ENCODE measurements at places on chromosomes 5 and 9.
A peak's percentile ranks its signal among the peaks of the same experiment; 100 is the strongest.

DNA sequence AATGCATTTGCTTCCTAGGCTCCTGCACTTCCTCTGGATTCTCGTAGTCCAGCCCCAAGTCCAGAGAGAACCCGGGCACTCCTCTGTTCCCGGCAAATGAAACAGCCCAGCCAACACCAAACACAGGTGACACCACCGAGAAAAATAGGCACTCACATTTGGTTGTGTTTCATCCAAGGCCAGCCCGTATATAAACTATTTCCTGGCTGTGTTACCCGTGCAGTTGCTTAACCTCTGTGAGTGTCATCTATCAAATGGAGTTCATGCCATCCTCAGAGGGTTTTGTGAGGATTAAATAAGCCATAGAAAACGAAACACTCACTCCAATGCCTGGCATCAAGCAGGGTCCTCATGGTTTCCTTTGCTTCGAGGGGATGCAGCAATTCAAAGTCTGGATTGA lies 115.2 kb downstream of the BOD1 start:
- no peak for DNase-seq

GRCh38 chr5:1386274-1386717 lies 41.4 kb upstream of the CLPTM1L start:
- peak; percentile 17 for DNase-seq

DNA sequence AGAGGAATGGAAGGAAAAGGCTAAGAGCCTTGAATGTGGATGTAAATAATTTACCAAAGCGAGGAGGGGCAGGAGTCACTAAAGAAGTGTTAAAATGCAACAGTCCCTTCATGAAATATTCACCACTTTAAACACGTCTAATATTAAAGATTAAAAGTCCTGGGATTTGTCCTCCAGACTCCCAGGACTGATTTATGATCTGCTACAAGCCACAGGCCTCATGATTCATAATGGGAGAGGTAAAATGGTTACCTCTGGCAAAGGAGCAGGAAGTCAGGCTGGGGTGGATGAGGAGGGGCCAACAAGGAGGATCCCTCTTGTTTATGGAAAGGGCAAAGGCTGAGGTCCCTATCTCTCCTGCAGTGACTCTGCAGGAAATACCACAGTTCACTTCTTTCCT lies 292.4 kb downstream of the TRIM32 start:
- DNase-seq, result no peak

GRCh38 chr9:34179213-34180136 lies 632 bp downstream of the UBAP1 start:
- no peak for DNase-seq

DNA sequence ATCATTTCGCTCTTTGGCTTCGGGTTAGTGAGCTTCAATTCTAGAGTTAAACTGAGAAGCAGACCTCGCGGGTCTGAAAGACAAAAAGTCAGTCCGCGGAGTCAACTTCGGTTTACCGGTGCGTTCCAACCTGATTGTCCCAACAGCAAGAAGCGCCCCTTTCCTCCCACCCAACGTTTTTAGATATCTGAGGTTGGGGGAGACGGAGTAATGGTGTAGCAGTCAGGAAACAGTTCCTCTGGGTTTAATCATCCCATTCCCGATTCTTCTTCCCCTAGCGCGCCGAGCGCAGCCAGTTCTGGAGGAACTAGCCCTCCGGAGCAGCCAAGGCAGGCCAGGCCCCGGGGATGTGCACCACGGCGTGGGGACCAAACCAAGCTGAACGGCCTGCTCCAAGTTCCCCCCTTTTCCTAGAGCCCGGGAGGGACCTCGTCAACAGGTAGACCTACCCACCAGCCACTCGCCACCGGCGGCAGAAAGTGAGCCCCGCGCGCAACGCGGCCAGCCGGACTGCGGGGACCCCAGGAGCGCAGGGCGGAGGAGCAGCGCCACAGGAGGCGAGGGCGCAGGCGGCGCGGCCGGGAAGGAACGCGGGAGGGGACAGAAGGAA lies 622 bp upstream of the ISL1 start:
- no peak for DNase-seq

DNA sequence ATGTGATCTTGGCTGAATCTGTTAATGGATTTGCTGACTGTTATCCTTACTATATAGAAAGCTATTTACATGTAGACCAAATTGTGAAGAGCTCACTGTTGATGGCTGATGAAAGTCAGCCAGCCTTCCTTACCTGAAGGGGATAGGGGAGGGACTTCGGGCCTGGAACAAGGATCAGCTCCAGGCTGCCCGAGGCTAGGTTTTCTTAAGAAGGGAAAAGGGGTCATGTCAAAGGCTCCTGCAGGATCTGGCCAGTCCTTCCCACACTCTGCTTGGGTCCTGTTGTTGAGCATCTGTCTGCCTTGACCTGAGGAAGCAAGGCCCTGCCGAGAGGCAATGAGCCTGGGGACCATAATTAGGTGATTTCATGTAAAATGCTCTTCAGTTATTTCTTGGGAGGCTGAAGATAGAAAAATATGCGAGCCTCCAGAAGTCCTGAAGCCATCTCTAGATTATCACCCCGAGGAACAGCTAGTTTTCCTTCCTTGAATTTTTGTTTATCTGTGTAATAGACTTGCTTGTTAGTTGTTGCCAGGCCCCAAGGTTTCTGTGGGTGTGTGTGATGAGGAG lies 261.4 kb downstream of the PDZD2 start:
- DNase-seq, result no peak

GRCh38 chr5:138370537-138370936 lies 18.1 kb downstream of the KDM3B start:
- DNase-seq, result no peak

DNA sequence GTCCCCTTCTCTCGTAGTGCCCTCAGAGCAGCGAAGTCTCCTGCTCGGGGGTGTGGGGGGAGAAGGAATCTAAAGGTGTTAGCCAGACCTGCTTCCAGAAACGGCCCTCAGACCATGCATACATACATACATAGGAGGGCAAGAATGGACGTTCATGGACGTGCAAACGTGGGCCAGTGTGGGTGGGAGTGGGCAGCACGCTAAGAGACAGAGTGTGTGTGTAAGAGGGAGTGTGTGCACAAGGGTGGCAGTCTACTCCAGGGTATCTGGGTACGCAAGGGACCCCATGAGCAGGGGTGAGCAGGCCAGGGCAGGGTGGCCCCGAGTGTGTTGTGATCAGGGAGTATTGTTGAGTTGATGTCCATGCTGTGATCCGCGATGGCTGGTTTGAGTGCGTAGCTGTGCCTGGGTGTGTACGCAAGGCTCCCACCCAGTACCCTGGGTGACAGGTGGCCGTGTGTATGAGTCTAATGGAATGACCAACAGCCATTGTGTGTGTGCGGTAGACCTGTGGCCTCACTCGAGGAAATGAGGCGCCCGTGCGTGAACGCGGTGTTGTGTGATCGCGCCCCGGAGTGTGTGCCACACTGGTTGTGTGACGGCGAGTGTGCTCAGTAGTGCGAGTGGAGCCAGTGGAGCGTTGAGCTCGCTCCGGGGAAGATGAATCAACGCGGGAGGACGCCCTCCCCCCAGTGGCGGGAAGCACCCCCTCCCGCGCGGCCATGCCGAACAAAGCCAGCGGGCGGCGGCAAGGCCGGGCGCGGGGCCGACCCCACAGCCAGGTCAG lies 826 bp downstream of the GPRIN1 start:
- no peak for DNase-seq

DNA sequence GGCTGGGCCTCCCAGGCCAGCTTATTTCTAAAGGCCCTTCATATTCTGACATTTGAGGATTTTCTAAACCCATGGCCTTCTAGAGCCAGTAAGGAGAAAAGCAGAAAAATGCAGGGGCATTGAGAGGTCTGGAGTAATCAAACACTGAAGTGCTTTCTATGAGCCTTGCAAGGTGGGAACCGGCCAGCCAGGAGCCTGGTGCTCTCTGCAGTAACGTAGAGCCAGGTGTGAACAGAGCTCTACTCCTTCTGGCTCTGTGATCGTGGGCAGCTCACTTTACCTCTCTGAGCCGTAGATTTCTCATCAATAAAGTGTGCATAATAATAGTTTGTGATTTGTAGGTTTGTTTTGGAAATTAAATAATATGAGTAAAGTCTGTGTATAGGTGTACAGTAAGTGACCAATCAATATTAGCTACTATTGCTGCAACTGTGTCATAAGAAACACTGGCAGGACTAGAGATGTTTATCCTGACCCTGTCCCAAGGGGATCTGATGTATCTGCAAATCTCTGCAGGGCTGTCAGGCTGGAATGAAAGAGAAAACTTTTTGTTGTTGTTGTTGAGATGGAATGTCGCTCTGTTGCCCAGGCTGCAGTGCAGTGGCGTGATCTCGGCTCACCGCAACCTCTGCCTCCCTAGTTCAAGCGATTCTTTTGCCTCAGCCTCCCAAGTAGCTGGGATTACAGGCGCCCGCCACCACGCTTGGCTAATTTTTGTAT lies 2.7 kb downstream of the SYNPO start:
- DNase-seq, result no peak

GRCh38 chr5:143314099-143314498 lies 89.4 kb downstream of the NR3C1 start:
- no peak for DNase-seq

DNA sequence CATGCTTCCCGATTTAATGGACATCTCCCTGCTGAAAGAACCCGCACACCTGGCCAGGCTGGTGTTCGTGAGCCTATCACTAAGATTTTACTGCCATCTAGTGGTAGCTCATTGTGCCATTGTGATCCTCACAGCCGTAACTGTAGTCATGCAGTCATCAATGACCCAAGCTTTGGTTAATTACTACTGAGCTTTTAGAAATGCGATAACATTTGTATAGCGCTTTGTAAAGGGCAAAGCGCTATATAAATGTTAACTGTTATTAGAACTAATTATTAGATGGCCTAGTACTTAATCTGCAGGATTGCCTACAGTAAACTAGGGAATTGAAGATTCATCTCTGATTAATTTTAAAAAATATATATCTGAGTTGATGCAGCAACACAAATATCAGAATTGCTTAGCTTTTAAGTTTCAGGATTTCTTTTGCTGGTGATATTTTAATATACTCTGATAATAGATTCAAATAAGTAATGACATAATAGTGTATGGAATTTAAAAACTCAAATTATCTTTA lies 90.2 kb downstream of the HACD4 start:
- peak; percentile 17 for DNase-seq

- no peak for DNase-seq
Observed at GRCh38 chr9:84780385-84780784, 110.9 kb downstream of the NTRK2 start.

DNA sequence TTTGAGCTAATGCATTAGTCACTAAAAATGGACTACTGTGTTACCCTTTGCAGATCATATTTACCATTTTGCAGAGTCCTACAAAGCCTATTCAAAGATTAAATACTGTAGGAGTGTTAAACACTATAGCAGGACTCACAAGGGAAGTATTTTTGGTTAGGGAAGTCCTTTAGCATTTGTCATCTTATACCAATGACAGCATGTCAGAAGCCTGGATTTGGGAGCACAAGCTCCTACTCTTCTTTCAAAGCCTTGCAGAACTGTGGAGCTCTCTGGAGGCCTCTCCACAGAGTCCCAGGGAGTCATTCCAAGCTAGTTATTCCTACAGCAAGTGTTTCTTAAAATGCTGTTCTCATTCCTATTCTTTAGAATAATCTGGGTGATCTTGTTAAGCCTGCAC lies 288.8 kb downstream of the PIK3R1 start:
- DNase-seq, result no peak

GRCh38 chr9:137027369-137028262 lies at the start of gene ABCA2:
ABCA2 (minus strand) TSS chr9:137028237; CDS start chr9:137028140, 97 bp downstream.
- DNase-seq, result no peak

DNA sequence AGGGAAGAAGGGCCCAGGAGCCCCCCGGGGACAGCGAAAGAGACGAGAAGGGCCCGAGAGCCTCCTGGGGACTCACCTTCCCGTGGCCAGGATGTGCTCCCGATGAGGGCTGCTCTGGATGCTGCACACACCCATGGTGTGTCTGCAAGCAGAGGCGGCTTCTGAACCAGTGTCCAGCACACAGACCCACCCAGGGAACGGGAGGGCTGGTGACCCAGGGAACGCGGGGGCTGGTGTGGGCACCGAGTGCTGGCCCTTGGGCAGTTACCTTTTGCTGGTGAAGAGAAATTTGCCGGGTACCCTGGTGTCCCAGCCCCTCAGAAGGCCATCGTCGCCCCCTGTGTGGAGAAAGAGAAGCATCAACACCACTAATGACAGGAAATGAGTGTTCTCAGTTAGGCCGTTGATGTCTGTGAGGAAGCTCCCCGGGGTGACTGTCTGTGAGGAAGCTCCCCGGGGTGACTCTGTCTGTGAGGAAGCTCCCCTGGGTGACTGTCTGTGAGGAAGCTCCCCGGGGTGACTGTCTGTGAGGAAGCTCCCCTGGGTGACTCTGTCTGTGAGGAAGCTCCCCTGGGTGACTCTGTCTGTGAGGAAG lies 13.2 kb downstream of the MRPL41 start:
- DNase-seq, result no peak

DNA sequence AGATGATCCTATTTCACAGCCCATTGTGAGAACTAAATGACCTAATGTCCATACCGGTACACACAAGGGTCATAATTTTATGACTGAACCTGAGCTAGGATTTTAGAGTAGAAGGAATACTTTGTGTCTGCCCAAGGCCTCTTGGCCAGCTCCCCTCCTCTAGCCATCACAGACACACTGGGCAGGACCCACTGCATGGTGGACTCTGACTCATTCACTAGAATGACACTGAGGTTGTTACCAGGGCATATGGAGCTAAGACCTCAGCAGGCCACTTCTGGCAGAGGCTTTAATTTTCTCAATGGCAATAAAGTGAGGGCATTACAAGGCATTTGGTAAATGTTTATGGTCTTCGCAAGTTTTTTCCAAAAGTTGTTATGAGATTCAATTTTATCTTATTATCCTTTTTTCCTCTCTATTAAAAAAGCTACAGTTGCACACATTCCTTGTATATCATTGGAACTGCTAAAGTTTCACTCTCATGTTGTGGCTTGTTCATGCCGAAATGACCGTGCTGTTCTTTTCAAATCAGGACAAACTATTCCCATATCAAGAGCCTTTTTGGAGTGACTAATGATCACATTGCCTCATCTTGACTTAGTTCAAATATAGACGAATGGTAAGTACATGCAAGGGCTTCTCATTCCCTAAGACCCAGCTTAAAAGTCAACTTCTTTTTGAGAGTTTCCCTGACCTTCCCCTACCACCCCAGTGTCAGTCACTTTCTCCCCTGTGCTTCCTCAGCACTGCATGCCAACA lies 595.7 kb downstream of the ACTL7B start:
- DNase-seq, result no peak

GRCh38 chr5:6820851-6821479 lies 107.7 kb downstream of the TENT4A start:
- peak; percentile 34 for DNase-seq

DNA sequence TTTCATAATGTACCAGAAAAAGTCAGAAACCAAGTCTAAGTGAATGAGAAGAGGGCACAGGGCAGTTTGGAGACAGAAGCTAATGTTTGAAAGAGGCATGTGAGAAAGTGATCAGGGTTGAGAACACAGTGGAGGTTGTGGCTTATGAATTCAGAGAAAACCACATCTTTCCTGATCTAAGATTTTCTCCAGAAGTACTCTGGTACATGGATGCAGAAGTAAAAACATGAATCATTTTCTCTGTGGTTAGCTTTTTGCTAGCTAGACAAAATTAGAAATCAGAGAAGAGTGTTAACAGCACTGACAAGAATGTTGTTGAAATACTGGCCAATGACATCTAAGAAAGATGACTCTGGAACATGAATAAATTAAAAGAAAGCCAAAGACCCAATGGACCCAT lies 541.1 kb downstream of the DNAH5 start:
- no peak for DNase-seq

GRCh38 chr9:130820135-130820738 lies 14.8 kb upstream of the ABL1 start:
- no peak for DNase-seq

Measured in stimulated activated CD4-positive, alpha-beta T cell treated with anti-CD3 and anti-CD28 coated beads, Interleukin-15, amount 100 ng/mL, for 48 hours (primary cell).